GM23248 (cell line): ENCODE measurements at places on chromosomes 5 and 9. TPM values are rescaled to one million over a fixed set of nuclear protein-coding genes. Genes with fewer than 3 reads are reported as not detected.

GRCh38 chr5:172149073-172149472, 39.0 kb downstream of the STK10 start:
- H3K4me3 ChIP-seq, result no peak overlapping the region
- H3K27me3 ChIP-seq, result no peaks in the 10 kb centered on the region
- DNase-seq, result peak; percentile 84

DNA sequence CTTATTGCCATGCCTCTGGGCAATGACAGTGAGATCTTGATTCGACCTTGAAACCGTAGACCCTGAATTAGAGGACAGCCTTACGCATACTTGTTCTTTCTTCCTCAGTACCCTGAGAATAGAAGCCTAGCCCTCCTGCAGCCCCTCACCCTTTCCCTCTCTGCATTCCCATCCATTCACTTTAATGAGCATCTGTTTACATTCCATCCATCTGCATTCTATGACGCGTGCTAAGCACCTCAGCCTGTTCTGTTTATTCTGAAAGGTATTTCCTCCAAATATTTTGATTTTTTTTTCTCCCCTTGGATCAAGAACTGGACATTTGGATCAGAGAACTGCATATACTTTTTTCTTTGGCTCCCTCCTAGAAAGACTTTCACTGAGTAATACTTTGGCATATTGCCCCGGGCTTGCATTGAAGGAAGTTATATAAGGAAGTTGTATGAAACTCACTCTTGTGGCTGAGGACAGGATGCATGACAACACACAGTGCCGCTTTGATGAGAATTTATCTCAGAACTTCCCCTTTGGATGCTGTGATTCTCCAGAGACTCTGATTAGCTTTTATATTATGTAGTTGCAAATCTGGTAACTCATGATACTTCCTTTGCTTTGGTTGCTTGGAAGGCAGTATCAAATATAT, 15.7 kb downstream of the TMEM8B start:
- no peaks in the 10 kb centered on the region for H3K27me3 ChIP-seq
- H3K27ac ChIP-seq, result peak overlapping the region; percentile 68
- no peaks in the 10 kb centered on the region; the same call in 1 of the 2 replicates for H3K36me3 ChIP-seq
- H3K4me3 ChIP-seq, result no peak overlapping the region

PRDM9 gene
- not detected in 2 replicates for total RNA-seq

DNA sequence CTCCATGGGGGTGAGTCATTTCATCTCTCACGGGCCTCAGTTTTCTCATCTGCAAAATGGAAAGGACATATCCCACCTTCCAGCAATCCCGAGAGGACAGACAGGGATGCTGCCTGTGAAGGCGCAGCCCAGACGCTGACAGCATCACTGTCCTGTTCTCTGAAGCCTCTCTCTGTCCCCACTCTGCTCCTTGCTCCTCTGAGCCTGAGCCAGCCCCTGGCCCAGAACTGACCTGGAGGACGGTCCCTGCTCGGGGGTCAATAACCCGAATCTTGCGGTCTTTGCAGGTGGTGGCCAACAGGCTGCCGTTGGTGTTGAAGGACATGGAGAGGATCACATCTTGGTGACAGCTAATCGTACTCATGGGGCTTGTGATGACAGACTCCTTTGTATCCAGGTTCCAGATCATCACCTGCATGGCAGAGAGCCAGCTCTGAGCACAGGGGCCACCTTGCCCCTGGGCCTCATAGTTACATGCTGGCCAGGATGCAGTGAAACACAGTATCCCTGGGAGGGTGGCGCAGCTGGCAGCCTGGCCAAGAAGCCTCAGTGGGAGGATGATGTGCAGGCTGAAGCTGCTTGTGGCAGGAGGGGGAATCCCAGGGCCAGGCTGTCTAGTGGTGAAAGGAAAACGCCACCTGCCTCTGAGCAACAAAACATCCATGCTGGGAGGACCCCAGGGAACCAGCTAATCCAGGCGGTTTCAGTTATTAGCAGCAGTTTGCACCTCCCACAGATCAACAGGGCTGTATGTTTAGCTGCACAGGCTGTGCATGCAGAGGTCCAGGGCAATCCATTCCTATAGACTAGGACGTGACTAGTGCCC, 14.0 kb upstream of the TRIM14 start:
- H3K27ac ChIP-seq, result no peak overlapping the region
- H3K4me3 ChIP-seq, result no peak overlapping the region
- no peak for DNase-seq
- H3K27me3 ChIP-seq, result no peaks in the 10 kb centered on the region

DNA sequence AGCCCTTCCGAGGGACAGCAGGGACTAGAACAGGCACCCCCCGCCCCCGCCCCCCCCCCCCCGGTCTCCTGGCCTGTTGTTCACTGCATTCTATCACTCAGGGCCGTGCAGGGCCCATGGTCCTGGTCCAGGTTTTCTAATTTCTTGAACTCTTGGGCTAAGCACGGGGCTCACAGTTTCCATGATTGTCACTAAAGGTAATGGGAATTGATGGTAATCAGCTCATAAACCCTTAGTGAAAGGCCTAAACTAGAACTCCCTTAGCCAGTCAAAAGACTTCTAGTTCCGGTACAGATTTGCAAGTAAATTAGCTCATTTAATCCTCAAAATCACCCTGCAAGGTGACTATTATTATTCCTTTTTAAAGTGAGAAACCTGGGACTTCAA, 14.7 kb upstream of the PWWP2A start:
- H3K4me3 ChIP-seq, result no peak overlapping the region
- H3K27ac ChIP-seq, result peak overlapping the region; percentile 68; the same call in 1 of the 2 replicates
- H3K36me3 ChIP-seq, result no peaks in the 10 kb centered on the region
- no peak for DNase-seq
- no peaks in the 10 kb centered on the region for H3K27me3 ChIP-seq
- H3K4me1 ChIP-seq, result peaks cover 9% of the 10 kb centered on the region

- no peak overlapping the region for H3K4me3 ChIP-seq
- DNase-seq, result no peak
- no peak overlapping the region for H3K27ac ChIP-seq
- H3K4me1 ChIP-seq, result no peaks in the 10 kb centered on the region; the same call in 1 of the 2 replicates
These were observed 1.6 kb downstream of the AIF1L start for GRCh38 chr9:131097948-131098278.
